ENCODE measurements at places on chromosomes 1 and 21.

- no peak for DNase-seq
Observed at GRCh38 chr1:89166705-89167104, 9.1 kb downstream of the GBP7 start.

GRCh38 chr1:36183309-36183856 is 27.4 kb downstream of the MAP7D1 start:
- DNase-seq = no peak

GRCh38 chr1:223189903-223190724 is 47.1 kb upstream of the TLR5 start:
- peak; percentile 73 for DNase-seq

GRCh38 chr1:36675106-36675505 is 192.4 kb upstream of the CSF3R start:
- DNase-seq = no peak

DNA sequence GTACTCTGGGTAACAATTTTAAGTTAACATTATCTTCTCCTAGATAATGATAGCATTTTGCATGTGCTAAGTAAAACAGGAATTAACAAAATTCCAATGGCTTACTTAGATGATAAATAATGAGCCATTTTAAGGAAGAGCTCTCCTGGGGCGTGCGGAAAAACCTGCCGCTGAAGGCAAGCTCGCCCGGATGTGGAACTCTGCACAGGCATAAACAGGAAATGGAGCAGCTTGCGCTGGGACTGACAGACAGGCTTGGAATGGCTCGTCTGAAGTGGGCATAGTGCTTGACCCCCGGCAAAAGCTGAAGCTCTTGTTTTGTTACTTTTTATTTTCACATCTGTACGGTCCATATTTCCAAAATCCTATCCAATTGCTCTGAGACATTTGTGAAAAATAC is 169.2 kb downstream of the ZNF281 start:
- no peak for DNase-seq
